CD4-positive, alpha-beta T cell (primary cell): ENCODE measurements at places on chromosomes 5 and 9. TPM values are rescaled to one million over a fixed set of nuclear protein-coding genes. Genes with fewer than 3 reads are reported as not detected.

GRCh38 chr5:83277953-83278352 lies 193.6 kb upstream of the VCAN start:
- no peak for DNase-seq

DNA sequence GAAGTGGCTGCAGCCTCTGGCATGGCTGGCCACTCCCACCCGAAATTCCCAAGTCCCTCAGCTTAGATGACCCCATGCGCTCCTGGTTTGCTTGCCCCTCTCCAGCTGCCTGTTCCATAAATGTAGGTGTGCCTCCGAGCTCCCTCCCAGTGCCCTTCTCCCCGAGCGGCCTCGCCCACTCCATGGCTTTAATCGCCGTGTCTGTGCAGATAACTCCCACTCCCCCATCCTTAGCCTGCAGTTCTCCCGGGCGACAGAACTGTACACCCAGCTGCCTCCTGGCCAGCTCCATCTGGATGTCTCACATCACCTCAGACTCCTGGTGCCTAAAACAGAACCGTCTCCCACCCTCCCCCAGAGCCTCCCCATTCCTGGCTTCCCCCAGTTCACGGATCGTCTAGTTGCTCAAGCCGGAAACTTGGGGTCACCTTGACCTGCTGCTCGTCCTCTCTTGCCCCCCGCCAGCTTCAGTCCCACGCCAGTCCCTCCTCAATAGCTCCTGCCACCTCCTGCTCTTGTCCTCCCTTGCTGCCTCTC lies 24.1 kb downstream of the HK3 start:
- no peak for DNase-seq

DNA sequence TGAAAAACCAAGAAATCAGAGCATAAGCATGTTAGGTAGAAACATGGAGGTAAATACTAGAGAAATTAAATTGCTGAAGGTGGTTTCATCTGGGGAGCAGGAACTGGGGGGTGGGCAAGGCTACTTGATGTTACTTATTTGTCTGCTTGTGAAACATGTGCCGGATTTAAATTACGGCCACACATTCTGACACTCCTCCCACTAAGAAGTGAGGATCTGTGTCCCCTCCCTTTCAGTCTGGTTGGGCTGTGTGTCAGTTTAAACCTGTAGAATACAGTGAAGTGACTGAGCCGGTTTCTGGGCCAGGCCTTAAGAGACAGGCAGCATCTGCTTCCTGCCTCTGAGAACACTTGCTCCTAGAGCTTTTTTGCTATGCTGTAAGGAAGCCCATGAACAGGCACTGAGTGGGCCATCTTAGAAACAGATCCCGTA lies 2.3 kb upstream of the IARS1 start:
- peak; percentile 5 for DNase-seq

DNA sequence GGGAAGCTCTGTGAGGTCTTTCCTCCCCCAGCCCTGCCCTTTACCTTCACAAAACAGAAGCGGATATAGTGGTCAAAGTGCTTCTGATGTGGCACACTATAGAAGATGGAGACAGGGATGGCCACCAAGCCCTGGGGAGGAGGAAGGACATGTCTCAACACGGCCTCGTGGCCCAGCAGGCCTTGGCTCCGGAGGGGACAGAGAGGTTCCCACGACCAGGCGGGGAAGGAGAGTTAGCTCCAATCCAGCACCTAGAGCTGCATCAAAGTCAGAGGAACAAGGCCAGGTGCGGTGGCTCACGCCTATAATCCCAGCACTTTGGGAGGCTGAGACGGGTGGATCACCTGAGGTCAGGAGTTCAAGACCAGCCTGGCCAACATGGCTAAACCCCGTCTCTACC lies 4.1 kb upstream of the SPOUT1 start:
- DNase-seq, result no peak

DNA sequence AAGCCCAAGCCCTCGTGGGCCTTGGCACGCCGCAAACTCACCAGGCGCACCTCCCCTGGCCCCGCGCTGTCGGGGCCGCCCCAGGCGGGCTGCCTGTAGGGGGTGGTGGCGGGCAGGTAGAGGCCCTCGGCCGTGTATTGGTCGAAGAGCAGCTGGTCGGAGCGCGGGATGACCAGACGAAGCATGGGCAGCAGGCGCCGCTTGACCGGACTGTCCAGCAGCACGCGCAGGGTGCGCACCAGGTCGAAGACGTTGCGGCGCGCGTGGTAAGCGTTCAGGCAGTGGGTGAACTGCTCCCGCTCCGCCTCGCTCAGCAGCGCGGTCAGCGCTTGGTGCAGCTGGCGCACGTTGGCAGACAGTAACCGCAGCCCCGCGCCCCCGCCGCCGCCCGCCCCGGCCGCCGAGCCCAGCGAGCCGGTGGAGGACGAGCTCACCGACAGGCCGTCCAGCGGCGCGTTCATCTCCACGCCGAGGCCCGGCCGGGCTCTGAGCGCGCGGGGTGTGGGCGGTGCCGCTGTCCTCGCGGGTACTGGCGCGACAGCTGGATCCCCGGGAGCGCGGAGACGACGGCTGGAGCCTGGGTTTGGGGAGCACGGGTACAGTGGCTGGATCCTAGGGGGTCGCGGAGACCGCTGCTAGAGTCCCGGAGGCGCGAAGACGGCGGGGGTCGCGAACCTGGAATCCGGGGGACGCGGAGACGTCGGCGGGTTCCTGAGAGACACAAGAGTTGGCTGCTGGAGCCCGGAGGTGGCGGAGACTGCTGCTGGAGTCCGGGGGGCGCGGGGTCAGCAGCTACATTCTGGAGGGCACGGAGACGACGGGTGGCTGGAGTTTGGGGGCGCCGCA lies 709 bp downstream of the WHRN start:
- DNase-seq, result peak; percentile 15

- no peak for DNase-seq
Observed at GRCh38 chr5:109711673-109712072, 21.9 kb downstream of the MAN2A1 start.

GRCh38 chr5:9198394-9198793 lies 347.5 kb downstream of the SEMA5A start:
- DNase-seq, result no peak

- no peak for DNase-seq
Observed at GRCh38 chr5:113187906-113188305, 211.3 kb downstream of the DCP2 start.

DNA sequence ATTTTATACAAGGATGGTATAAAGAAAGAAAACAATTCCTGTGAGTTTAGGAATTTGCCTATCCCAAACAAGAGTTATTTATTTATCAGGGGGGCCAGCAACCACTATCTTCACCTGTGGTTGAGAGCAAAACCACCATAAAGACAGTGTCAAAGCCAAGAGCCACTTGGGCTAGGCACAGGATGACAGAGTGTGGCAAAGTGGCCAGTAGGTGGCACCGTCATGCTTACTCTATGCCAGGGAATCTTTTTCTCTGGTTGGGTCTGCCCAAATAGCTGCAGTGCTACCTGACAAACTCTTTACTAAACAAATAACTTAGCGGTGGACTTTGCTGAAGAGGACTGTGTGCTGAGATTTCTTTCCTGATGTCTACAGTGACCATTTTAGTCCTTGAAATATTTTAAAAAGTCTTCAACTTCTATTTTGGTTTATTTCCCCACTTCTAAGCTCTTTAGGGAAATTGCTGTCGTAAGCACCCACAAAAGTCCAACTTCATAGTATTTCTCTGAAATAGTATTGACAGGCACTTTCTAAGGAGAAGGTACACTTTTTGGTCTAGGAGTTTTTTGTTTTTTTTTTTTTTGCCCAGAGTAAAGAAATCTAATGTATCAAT lies 285.0 kb downstream of the RFX3 start:
- peak; percentile 41 for DNase-seq

DNA sequence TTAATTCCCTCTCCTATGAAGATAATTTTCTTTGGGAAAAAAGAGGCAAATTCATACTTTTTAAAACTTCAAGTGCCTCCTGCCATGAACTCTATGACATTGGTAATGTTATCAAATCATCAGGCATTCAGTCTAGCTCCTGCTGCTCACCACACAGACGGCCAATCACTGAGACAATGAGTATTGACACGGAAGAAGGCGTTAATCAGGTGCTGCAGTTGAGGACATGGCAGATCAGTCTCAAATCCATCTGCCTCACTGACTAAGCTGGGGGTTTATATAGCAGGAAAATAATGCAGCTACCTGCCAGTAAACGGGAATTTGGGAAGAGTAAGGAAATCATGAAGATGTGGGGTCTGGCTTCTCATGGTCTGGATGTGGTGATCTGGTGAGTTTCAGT lies 1087.7 kb downstream of the CDH9 start:
- DNase-seq, result no peak

DNA sequence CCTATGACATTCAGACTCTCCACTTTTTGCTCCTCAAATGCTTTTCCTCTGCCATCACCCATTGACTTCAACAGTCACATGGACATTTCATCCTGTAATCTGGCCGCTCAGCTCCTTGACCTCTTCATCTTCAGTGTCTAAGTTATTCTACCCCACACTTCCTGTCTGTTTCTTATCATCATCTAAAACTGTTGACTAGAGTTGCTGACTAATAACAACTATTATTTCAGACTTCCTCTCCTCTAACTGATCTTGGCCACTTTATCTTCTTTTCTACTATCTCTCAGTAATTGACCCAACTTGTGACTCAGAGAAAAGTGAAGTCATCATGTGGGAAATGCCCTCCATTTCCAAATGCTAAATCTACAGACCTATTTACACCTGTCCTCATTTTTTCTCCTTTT lies 254.7 kb upstream of the TRPC7 start:
- DNase-seq, result no peak

GRCh38 chr5:105430516-105430915 lies 1867.9 kb upstream of the NUDT12 start:
- DNase-seq, result no peak

DNA sequence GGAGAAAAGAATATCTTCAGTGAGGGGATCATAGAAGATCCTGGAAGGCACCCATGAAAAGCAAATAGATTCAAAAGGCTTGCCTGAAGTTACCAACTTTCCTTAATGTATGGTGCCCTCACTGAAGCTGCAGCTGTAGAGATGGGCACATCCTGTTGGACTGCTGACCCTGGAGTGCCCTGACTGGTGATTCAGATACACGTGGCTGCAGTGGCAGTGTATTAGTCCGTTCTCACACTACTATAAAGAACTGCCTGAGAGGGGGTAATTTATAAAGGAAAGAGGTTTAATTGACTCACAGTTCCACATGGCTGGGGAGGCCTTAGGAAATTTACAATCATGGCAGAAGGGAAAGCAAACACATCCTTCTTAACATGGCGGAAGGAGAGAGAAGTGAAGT lies 80.3 kb downstream of the OSMR start:
- no peak for DNase-seq

DNA sequence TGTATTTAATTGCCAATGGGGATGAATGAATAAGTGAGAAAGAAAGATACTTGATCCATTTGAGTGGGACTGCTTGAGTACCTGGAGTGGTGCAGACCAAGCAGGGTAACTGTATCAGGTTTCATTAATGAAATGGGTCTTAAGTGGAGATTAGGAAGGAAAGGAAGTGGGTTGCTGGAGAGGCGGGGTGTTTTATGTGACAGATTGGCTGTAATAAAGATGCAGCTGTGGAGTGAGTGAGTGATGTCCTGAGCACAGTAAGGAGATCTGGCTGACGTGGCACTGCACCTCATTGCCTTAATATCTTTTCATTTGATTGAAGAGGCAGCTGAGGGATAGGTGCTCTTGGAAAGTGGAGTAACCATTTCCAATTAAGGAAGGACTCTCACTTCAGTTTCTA lies 161.0 kb upstream of the CCDC152 start:
- DNase-seq, result no peak

DNA sequence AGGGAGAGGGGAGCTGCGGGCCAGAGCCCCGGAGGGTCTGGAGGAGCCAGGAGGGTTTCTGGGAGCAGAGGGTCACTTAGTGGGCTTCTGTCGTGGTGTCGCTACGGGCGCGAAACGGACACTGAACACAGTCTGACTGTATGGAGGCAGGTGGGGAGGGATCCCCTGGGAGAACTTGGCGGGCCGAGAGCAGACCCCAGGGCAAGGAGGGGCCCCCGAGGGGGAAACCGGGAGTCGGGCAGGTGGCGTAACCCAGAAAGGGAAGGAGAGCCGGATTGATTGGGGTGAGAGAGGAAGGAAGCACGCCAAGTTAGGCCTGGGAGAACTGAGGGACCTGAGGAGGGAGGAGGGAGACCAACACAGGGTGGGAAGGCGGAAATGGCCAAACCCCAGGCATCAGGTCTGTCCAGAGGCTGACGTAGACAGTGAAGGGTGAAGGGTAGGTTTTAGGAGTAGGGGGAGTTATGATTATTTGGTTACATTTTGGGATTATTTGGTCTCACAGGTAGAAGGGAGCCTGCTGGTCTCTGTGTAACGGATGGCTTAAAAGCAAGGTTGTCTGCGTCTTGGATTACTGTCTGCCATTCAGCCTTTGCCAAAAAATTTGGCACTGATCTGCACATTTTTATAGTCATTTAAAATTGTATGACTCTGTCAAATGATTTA lies 3.3 kb upstream of the MSMP start:
- DNase-seq, result no peak

The FAM221B gene
- not detected for total RNA-seq

The FAM78A gene
- total RNA-seq, result 62.4 TPM

The ZNF483 gene
- 32.9 TPM for total RNA-seq

The PCDHB16 gene
- total RNA-seq, result not detected

The TICAM2 gene
- 0.30 TPM for total RNA-seq

The NXNL2 gene
- total RNA-seq, result not detected

The PCDHGA3 gene
- not detected for total RNA-seq

The CARD9 gene
- total RNA-seq, result 0.36 TPM

The SLC34A3 gene
- total RNA-seq, result not detected

The LTC4S gene
- 3.6 TPM for total RNA-seq

The RNF44 gene
- total RNA-seq, result 217 TPM

The FABP6 gene
- not detected for total RNA-seq
